ENCODE measurements at places on chromosomes 1 and 21. TPM values are rescaled to one million over a fixed set of nuclear protein-coding genes. Genes with fewer than 3 reads are reported as not detected.
A peak's percentile ranks its signal among the peaks of the same experiment; 100 is the strongest.

GRCh38 chr1:195591917-195592672 is 1016.1 kb downstream of the KCNT2 start:
- no peak for DNase-seq

DNA sequence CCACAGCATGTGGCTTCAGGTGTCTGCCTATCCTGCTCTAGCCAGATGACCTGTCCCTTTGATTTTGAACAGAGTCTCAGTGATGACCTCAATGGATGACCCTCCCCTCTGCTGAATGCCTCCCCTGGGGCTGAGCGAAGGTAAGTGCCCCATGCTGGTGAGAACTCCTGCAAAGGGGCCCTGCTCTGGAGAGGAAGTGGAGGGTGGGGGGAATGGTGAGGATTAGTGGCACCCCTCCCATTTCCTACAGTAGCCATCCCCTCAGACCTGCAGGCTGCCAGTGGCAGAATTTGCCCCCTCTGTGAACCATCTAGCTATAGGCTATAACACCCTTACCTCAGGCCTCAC is 3.7 kb upstream of the PMVK start:
- no peak for DNase-seq

DNA sequence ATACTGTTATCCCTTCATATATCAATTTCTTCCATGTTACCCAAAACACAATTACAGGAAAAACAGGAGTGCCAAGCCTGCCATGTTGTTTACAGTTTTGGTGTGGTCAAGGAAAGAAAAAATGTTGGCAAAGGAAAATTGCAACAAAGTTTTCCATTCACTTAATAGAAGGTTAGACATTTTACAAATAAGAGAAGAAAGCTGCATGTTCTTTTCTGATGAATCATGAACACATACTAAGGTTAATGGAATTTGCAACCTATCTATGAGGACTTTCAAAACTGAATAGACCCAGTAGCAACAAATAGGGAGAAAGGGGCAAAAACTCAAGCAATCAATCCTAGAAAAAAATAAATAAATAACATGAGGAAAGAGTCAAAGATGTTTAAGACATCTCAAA is 556.7 kb downstream of the DPYD start:
- no peak for DNase-seq

- DNase-seq: peak; percentile 82
Observed at GRCh38 chr1:23177438-23178380, 9.1 kb upstream of the LUZP1 start.

DNA sequence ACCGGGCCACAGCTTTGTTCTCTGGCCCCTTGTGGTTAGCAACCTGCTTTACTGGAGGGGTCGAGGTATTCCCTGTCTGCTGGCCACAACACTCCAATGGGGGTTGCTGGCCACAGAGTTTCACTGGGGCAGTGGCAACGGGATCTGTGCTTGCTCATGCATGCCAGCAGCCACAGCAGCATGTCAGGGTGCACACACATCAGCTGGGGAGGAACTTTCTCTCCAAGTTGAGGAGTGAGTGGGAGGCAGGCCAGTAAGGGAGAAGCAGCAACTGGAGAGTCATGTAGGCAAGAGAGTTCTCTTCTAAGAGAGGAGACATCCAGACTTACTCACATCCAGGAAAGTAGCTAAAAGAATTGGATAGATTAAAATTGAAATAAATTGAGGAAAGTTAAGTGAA is 38.0 kb downstream of the SAMD13 start:
- no peak for DNase-seq

DNA sequence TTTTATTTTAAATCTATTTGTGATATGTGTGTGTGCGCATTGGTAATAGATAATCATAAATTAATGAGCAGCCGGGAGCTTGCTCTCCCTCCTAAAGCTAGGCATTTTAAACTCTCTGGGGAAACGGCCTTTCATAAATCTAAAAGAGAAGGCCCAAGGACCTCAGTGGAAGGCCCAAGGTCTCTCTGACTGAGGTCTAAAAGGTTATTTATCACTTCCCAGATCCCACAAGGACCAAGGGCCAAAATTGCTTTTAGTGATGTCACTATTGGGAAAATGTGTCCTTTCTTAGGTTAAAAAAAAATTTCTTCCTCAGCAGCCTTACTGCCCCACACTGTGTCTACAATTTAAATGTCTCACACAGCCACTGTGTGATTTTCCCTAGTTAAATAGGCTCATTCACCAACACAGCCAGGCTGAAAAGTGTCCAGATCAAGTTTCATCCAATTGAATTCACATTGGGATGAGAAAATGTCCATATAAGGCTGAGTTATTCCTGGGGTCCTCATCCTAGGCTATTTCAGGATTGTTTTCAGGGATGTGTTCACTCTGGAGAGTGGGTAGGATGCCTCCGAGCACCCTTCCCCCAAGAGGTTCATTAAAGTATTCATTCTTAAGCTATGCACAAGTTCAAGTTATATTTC is 46.1 kb downstream of the SLC44A3 start:
- DNase-seq: no peak

DNA sequence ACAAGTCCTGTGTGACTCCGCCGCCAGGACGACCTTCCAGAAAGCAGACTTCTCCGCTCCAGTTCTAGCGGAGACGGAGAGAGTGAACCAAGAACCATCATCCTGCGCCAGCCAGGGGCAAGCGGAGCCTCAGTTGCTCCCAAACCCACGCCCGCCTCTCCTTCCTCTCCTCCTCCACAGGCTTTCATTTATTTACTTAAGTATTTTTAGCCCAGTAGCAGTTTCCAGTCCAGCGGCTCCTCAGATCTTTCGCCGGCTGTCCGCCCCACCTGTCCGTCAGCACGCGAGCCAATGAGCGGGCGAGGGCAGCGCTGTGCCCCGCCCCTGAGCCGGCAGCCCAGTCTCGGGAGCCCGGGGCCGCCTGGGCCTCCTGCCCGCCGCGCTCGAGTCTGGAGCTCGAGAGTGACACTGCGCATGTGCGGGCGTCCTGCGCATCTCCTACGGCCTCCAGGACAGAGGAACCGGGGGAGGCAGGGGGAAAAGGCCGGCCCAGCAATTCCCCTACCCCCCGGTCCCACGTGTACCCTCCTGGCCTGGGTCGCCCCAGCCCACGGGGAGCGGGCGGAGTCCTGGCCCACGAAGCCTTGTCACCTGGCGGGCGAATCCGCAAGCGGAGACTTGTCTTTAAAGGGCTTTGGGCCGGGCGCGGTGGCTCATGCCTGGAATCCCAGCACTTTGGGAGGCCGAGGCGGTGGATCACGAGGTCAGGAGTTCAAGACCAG is at the start of gene FALEC:
Gene FALEC, plus strand, starts transcription at position 425 of the 722 bp plus-strand sequence.
- DNase-seq: peak; percentile 98

- DNase-seq: no peak
Observed at GRCh38 chr1:113442131-113442530, 51.8 kb downstream of the MAGI3 start.

DNA sequence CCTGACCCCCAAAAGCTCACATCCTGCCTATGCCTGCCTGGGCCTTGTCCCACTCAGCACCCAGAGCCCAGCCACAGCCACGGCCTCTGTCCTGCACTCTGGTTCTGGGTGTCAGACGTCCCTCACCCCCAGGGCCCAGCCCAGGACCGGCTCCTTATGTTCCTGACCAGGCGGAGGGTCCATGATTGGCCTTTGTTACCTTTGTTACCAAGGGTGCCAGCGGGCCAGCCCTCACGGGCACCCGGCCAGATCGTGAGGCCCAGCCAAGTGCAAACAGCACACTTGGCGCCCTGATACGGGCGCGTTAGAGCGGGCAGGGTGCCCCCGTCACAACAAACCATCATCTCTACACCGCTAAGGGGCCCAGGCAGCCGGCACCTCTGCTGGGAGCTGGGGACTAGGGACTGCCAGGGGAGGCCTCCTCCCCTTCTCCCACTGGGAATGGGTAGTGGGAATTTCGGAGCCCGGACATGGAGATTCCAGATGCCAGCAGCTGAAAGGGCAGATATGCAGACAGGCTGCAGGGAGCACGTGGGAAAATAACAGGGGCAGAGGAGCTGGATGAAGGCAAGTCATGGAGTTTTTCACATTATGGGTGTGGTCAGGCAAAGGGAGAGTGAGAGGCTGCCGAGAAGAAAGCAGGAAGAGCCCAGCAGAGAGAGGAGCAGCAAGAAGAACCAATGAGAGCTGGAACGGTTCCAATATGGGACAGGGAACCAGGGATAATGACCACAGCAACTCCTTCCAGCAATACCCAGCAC is 22.1 kb downstream of the HSPG2 start:
- DNase-seq: no peak

DNA sequence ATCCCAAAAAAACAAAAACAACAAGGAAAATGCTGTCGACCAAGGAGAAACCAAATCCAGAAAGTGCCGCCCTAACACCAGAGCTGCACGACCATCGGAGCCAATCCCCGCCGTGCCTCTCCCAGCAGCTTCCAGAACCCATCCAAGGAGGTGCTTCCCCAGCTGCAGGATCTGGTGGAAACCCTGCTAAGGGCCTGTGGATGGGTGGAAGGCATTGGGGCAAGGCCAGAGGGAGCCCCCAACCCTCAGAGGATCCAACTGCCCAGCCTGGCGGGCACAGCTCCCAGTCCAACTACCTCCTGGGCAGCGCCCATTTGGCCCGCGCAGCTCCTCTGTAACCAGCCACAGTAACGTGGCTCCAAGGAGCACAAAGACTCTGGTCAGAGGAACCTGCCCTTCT is 81.6 kb downstream of the NPHP4 start:
- no peak for DNase-seq

GRCh38 chr1:20493309-20493708 is 7.3 kb upstream of the CAMK2N1 start:
- no peak for DNase-seq

Gene PRAMEF13
- total RNA-seq: not detected

DNA sequence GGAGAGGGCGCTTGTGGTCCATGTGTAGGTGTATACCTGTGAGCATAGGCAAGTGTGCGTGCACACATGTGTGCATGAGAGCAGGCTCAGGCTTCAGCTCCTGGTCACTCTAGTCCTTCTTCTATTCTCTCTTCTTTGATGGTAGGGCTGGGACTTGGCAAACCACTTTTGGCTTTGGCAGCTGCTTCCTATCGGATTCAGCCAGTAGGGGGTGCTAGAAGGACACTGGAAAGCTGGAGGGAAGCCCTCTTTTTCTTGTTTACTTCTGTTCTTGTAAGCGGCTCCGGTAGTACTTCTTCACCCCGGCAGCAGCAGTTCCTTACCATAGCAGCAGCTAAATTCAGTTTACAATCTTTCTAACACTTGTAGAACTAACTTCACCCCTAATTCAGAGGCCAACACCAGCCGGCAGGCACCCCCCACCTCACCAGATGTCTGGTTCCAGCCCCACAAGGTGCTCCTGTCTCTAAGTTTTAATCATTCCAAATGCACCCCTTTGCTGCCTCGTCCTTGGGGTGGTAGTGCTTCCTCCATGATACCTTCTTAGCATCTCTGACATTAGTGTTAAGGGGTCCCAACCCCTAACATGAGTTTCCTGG is 25.1 kb downstream of the NENF start:
- peak; percentile 46 for DNase-seq

Gene SYNC
- 14.3 TPM for total RNA-seq

Measured in mucosa of descending colon (tissue), 3 donors.